Activated T-helper 1 cell treated with anti-CD3 and anti-CD28 coated beads, Interleukin-12 subunit alpha, Interleukin-12 subunit beta, Interleukin-2, Interleukin-4 antibody, amounts not matched to agents 30 ng/mL and 10 ng/mL and 1 ng/mL, durations not matched to agents 14 hours and 24 hours and 36 hours (primary cell): ENCODE measurements at places on chromosomes 16 and 17.

DNA sequence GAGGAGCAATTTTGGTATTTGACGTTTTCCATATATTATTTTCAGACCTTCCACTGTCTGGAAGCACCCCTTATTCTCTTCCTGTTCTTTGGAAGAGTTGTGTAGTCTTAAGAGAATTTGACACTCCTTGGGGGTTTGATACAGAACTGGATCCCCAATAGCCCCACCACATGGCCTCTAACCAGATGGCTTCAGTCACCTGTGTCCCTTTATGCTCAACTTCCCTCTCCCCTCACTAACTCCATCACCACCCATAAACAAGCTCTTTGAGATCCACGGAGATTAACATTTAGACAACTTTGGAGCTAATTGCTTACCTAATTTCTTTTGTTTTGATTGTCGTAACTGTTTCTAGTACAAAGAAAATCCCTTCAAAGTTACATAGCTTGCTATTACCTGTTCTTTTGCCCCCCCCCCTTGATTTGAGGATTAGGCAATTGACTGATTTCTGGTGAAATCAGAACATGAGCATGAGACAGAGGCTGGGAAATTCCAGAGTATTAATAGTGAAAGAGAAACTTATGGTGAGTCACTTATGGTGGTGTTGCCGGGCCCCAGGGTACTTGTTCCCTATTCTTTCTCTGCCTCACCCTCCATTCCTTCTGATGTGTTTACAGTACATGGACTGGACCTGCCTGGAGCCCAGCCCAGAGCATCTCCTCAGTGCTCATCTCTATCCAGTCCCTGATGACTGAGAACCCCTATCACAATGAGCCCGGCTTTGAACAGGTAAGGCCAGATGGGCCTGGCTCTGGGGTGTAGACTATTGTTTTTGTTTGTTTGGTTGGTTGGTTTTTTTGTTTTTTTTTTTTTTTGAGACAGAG, 7.5 kb downstream of the UBE2Z start:
- peaks cover 49% of the 10 kb centered on the region for H3K36me3 ChIP-seq
- DNase-seq: peak; percentile 68
- no peaks in the 10 kb centered on the region for H3K27me3 ChIP-seq
- H3K4me1 ChIP-seq: peaks cover 55% of the 10 kb centered on the region
- H3K27ac ChIP-seq: peak overlapping the region; percentile 88

- no peak overlapping the region for H3K27ac ChIP-seq
- no peaks in the 10 kb centered on the region for H3K36me3 ChIP-seq
- no peaks in the 10 kb centered on the region for H3K27me3 ChIP-seq
- DNase-seq: no peak
- H3K4me1 ChIP-seq: no peaks in the 10 kb centered on the region
These were observed 46.3 kb downstream of the ZNF18 start for GRCh38 chr17:11950771-11951519.

DNA sequence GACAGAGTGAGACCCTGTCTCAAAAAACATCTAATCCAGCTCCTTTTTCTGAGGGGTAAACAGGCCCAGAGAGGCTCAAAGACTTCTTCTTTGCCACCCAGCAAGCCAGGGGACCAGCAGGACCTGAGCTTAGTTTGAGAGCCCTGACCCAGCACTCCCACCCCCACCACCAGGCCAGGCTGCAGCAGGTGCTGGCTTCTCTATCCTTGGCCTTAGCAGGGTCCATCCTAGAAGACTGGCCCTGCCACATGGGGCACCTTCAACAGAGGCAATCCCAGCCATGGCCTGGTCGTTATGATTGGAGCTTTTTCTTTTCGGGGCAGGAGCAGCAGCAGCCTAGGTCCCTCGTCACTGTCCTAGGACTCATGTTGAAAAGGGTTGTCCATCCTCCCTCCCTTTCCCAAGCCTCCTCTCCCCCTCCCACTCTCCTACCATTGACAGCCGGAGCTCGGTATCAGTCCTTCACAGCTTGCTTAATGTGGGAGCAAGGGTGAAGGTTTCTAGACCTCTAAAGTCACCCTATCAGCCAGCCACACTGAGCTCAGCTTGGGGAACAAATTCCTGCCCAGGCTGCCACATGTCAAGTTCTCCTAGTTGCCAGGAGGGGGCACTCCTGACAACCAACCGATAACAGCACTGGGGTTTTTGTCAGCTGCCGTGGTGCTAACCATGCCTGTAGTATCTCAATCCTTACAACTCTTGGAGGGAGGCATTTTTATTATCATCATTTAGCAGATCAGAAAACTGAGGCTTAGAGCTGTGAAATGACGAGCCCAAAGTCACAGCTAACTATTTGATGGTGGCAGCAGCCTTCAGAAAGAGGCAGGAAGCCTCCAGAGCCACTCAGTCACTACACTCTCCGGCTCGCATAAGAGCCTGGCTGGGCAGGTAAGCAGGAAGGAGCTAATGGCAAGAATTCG, 11.2 kb downstream of the MRPL27 start:
- peak overlapping the region; percentile 3 for H3K4me3 ChIP-seq
- H3K27me3 ChIP-seq: no peaks in the 10 kb centered on the region
- H3K36me3 ChIP-seq: peaks cover 11% of the 10 kb centered on the region
- H3K4me1 ChIP-seq: peaks cover 9% of the 10 kb centered on the region

DNA sequence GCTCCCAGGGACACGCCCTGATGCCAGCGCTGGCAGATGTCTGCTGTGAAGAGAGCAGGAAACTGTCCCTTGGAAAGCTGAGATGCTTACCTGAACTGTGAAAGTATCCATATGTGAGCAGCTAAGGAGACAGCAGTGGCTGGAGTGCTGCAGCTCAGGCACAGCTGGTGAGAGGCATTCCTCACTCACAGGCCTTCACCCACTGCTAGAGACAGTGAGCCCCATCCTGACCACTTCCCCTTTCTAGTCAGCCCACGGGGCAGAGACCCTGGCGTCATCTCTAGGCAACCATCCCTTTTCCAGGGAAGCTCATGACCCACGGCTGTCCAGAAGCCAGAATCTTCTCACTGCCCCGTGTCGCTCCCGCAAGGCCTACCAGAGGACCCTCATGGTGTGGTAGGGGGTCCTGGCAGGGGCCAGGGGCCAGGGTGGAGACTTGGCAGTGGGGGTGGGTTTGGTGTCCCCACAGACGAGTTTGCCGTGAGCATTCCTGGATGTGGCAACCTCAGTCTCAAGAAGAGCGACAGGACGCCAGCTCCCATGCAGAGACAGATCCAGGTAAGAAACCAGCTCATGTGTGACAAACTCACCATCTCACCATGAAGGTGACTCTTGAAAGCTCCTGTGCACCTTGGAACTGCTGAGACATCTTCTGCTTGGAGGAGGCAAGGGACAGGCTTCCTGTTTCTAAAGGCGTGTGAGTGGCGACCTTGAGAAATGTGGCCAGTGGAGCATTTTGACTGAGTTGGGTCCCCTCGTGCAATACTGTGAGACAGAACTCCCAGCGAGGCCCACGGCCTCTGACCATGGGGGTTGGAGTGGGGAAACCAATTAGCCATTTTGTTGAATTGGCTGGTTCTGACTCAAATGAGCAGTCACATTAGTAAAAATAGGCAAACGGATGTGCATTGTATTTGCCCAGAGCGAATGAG, at the start of gene SCIMP:
SCIMP (minus strand) TSS at position 216 of the 932 bp plus-strand sequence; CDS start at position 111, 105 bp downstream.
- no peak within 1 kb of the TSS for H3K4me3 ChIP-seq
- peaks cover 8% of the 10 kb centered on the region for H3K4me1 ChIP-seq
- no peaks in the 10 kb centered on the region for H3K27me3 ChIP-seq
- no peak for DNase-seq
- H3K27ac ChIP-seq: no peak within 1 kb of the TSS

GRCh38 chr16:86791287-86792035, 213.1 kb downstream of the FOXL1 start:
- DNase-seq: no peak
- no peaks in the 10 kb centered on the region for H3K4me1 ChIP-seq
- no peak overlapping the region for H3K27ac ChIP-seq
- H3K36me3 ChIP-seq: no peaks in the 10 kb centered on the region
- H3K4me3 ChIP-seq: no peak overlapping the region

DNA sequence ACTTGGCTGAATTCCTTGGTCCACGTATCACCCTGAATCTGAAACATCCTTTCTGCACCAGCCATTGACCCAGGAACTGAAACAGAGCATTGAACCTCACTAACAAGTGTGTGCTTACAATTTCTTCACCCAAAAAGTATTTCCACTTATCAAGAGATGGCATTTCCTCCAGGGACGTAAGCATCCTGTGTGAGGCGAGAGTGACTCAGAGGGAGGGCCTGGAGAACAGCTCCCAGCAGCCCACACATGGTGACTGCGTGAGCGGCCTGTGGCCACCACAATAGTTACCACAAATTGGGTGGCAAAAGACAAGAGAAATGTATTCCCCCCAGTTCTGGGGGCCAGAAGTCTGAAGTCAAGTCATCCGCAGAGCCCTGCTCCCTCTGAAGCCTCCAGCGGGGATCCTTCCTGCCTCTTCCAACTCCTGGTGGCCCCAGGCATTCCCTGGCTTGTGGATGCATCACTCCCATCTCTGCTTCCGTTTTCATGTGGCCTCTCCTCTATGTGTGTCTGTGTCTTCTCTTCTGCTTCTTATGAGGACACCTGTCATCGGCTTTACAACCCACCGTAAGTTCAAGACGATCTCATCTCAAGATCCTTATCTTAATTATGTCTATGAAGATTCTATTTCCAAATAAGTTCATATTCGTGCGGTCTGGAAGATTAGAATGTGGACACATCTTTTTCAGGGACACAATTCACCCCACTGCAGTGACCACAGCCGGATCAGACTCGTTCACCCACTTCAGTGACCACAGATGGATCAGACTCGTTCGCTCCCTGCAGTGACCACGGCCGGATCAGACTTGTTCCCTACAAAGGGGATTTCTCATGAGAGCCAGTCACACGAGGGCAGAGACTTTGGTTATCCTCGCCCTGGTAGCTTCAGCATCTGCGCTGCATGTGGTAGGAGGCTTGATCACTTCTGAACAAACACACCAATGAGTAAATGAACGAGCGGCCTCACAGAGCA, 122.6 kb upstream of the FOXF1 start:
- H3K27me3 ChIP-seq: peaks cover 3% of the 10 kb centered on the region
- no peaks in the 10 kb centered on the region for H3K36me3 ChIP-seq
- H3K4me1 ChIP-seq: no peaks in the 10 kb centered on the region

- no peaks in the 10 kb centered on the region for H3K27me3 ChIP-seq
- H3K27ac ChIP-seq: no peak overlapping the region
- H3K4me1 ChIP-seq: peaks cover 17% of the 10 kb centered on the region
- H3K36me3 ChIP-seq: peaks cover 4% of the 10 kb centered on the region
- no peak for DNase-seq
- no peak overlapping the region for H3K4me3 ChIP-seq
These were observed 38.5 kb downstream of the PIGL start for GRCh38 chr17:16255481-16255921.

- no peak overlapping the region for H3K4me3 ChIP-seq
- H3K27me3 ChIP-seq: no peaks in the 10 kb centered on the region
- H3K27ac ChIP-seq: no peak overlapping the region
- H3K4me1 ChIP-seq: no peaks in the 10 kb centered on the region
- DNase-seq: no peak
These were observed 43.5 kb downstream of the SNX29 start for GRCh38 chr16:12020009-12020408.

DNA sequence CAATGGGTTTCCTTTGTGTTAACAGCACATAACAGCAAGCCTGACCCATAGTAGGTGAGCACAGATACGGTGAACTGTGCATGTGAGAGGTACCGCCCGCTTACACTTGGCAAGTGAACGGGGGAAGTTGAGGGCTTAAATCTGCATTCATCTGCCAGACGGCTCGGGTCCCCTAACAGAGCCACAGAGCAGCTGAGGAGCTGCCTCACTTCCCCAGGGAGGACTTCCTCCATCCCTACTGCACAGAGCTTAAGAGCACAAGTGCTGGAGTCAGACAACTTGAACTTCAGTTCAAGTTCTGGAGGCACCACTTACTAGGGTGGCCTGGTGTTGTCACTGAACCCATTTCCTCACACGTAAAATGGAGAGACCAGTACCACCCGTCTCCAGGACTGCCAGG, 13.4 kb downstream of the RAB5C start:
- H3K27me3 ChIP-seq: no peaks in the 10 kb centered on the region
- H3K27ac ChIP-seq: no peak overlapping the region
- no peak for DNase-seq
- H3K4me1 ChIP-seq: peaks cover 12% of the 10 kb centered on the region

- no peaks in the 10 kb centered on the region for H3K27me3 ChIP-seq
- H3K36me3 ChIP-seq: no peaks in the 10 kb centered on the region
- H3K27ac ChIP-seq: no peak overlapping the region
- DNase-seq: no peak
- no peaks in the 10 kb centered on the region for H3K4me1 ChIP-seq
These were observed 175.8 kb downstream of the C16orf95 start for GRCh38 chr16:87141402-87141801.

GRCh38 chr16:50835358-50836060, 93.6 kb downstream of the CYLD start:
- H3K36me3 ChIP-seq: no peaks in the 10 kb centered on the region
- no peaks in the 10 kb centered on the region for H3K4me1 ChIP-seq
- peaks cover 5% of the 10 kb centered on the region for H3K27me3 ChIP-seq
- no peak overlapping the region for H3K4me3 ChIP-seq
- no peak overlapping the region for H3K27ac ChIP-seq
- DNase-seq: no peak

GRCh38 chr16:69497876-69498596, 67.7 kb upstream of the NFAT5 start:
- peaks cover 16% of the 10 kb centered on the region for H3K4me1 ChIP-seq
- H3K4me3 ChIP-seq: no peak overlapping the region
- peaks cover 2% of the 10 kb centered on the region for H3K27me3 ChIP-seq
- H3K36me3 ChIP-seq: no peaks in the 10 kb centered on the region

- no peaks in the 10 kb centered on the region for H3K4me1 ChIP-seq
- DNase-seq: no peak
- H3K27ac ChIP-seq: no peak overlapping the region
- H3K36me3 ChIP-seq: no peaks in the 10 kb centered on the region
These were observed 160.1 kb upstream of the CDH5 start for GRCh38 chr16:66206363-66206762.

DNA sequence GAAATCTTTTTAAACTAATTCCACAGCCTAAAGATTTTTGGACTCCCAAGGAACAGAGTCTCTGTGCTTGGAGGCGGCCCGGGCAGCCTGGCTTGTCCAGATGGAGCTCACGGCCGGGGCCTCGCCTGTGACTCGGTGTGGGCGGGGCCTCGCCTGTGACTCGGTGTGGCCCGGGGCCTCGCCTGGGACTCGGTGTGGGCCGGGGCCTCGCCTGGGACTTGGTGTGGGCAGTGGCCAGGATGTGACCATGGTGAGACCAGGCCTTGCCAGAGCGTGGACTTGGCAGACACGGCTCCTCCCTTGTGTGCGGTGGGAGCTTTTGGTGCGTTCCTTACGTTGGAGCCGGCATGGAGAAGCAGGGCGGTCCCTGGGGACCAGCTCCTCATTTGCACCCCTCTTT, 92.3 kb downstream of the METRNL start:
- no peak overlapping the region for H3K4me3 ChIP-seq
- no peak for DNase-seq
- H3K27ac ChIP-seq: no peak overlapping the region
- H3K36me3 ChIP-seq: no peaks in the 10 kb centered on the region
- H3K27me3 ChIP-seq: peaks cover 23% of the 10 kb centered on the region

GRCh38 chr17:6104956-6105648, 34.9 kb downstream of the WSCD1 start:
- H3K36me3 ChIP-seq: no peaks in the 10 kb centered on the region
- no peak for DNase-seq
- no peak overlapping the region for H3K27ac ChIP-seq
- no peaks in the 10 kb centered on the region for H3K4me1 ChIP-seq

GRCh38 chr16:15976225-15976812, 26.9 kb downstream of the ABCC1 start:
- peaks cover 87% of the 10 kb centered on the region for H3K36me3 ChIP-seq
- peaks cover 26% of the 10 kb centered on the region for H3K4me1 ChIP-seq
- no peak overlapping the region for H3K4me3 ChIP-seq
- H3K27ac ChIP-seq: no peak overlapping the region
- DNase-seq: no peak

- no peak for DNase-seq
- no peak overlapping the region for H3K4me3 ChIP-seq
- H3K27me3 ChIP-seq: no peaks in the 10 kb centered on the region
- H3K36me3 ChIP-seq: peaks cover 11% of the 10 kb centered on the region
These were observed 73.9 kb downstream of the STH start for GRCh38 chr17:46072998-46073397.
